Stimulated activated effector memory CD8-positive, alpha-beta T cell treated with anti-CD3 and anti-CD28 coated beads, Interleukin-12 subunit alpha, Interleukin-12 subunit beta, amount 100 ng/mL, for 72 hours (primary cell): ENCODE measurements at places on chromosomes 16 and 17.

GRCh38 chr16:74202009-74202408 is 94.6 kb upstream of the PSMD7 start:
- DNase-seq, result no peak

- DNase-seq, result no peak
Observed at GRCh38 chr17:78715000-78715771, 66.9 kb downstream of the CYTH1 start.

GRCh38 chr17:51128076-51128475 is 7.4 kb upstream of the SPAG9 start:
- DNase-seq, result no peak

DNA sequence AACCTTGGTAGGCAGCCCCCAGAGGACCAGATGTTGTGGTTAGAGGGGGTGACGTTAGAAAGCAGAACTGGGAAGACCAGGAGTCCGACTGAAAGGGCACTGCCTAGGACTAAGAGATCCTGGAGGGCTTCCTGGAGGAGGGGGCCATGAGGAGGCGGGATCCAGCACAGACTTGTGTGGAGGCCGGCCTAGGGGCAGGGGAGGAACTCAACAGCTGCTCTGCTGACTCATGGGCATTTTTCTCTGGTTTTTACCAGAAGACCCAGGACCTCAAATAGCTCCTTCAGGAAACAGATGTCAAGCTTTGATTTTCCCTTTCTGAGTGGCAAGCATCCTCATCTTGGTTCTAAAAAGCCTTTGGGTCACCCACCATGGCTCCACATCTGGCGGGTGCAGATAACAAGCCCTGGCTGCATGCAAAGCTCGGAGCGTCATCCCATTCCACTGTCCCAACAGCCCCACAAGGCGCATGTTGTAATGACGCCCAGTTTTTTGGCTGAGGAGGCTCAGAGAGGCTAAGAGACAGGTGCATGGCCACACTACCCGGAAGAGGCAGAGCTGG is 29.0 kb downstream of the IL21R start:
- no peak for DNase-seq

DNA sequence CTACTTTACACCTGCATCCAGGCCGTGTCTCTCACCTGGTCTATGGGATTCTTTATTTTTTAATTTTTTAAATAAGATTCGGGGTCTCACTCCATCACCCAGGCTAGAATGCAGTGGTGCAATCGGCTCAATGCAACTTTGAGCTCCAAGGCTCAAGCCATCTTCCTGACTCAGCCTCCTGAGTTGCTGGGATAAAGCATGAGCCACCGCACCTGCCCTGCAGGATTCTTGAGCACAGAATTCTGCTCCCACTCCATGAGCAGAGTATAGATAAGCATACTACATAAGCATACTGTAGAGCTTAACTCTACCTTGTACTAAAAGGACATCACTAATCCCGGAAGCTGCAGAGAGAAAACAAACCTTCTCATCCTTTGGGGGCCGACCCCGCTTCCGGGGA is 15.5 kb downstream of the GLYR1 start:
- DNase-seq, result no peak

GRCh38 chr16:60485872-60486489 is 1550.3 kb downstream of the CDH8 start:
- DNase-seq, result no peak

GRCh38 chr17:61251939-61252865 is 147.4 kb upstream of the TBX2 start:
- DNase-seq, result no peak
